ENCODE measurements at places on chromosomes 6 and 20.

DNA sequence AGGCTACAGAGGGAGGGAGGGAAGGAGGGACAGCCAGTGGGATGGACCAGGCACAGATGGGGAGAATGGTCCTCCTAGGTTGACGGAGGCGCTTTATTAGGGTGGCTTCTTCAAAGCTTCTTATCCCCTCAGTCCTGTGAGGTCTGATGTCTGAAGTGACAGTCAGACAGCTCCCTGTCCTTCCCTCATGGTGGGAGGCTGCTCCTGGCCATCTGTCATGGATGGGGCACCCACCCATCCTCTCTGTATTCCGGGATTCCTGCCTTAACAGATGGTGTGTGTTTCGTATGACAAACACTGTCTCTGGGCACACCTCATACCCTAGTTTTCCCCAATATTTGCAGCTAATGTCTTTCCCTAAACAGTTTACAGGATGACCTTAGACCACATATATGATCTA lies 7.9 kb downstream of the RIN2 start:
- DNase-seq, result no peak

GRCh38 chr6:47032974-47033765 lies 9.0 kb downstream of the ADGRF1 start:
- DNase-seq, result no peak

DNA sequence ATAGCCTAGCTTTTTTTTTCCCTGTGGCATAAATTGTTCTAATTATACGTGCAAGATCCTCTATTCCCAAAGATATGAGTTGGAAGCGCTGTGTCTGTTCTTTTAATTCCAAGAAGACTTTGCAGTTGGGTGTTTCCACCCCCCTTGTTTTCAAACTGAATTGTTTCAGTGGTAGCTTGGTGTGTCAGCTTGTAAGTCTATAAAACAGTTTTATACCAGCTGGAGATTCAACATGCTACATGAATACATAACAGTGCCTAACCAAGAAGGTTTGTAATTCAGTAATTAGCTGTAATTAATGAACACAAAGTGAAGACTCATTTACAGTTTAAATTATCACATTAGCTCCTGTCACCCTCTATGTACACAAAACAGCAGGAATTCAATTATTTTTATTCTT lies 154.0 kb downstream of the ZNF217 start:
- DNase-seq, result no peak

DNA sequence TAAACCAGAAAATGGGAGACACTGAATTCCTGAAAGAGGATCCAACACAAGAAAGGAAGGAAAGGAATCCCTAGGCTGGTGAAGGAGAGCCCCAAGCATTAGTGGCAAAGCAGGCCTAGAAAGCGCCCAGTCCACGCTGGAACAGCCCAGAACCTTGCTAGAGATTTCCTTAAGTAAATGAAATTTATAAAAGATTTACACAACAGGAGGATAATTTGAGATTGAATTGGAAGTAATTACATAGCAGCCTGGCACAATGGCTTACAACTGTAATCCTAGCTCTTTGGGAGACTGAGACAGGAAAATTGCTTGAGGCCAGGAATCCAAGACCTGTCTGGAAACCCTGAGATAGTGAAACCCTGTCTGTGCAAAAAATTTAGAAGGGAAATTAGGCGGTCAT lies 26.8 kb upstream of the C20orf144 start:
- DNase-seq, result no peak

DNA sequence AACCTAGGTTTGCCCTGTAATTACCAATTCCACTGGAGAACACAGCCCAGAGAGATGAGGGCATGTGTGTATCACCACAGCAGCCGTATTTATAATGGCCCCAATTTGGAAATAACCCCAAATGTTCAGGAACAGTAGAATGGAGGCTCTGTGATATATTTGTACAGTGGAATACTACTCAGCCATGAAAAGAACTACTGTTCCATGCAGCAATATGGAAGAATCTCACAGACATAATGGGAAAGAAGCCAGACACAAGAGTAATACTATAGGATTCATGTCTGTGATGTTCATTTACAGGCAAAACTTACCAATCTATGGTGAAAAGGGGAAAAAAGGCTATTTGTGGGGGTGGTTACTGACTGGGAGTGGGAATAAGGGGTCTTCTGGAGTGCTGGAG lies 83.7 kb upstream of the TRAF3IP2 start:
- DNase-seq, result no peak

DNA sequence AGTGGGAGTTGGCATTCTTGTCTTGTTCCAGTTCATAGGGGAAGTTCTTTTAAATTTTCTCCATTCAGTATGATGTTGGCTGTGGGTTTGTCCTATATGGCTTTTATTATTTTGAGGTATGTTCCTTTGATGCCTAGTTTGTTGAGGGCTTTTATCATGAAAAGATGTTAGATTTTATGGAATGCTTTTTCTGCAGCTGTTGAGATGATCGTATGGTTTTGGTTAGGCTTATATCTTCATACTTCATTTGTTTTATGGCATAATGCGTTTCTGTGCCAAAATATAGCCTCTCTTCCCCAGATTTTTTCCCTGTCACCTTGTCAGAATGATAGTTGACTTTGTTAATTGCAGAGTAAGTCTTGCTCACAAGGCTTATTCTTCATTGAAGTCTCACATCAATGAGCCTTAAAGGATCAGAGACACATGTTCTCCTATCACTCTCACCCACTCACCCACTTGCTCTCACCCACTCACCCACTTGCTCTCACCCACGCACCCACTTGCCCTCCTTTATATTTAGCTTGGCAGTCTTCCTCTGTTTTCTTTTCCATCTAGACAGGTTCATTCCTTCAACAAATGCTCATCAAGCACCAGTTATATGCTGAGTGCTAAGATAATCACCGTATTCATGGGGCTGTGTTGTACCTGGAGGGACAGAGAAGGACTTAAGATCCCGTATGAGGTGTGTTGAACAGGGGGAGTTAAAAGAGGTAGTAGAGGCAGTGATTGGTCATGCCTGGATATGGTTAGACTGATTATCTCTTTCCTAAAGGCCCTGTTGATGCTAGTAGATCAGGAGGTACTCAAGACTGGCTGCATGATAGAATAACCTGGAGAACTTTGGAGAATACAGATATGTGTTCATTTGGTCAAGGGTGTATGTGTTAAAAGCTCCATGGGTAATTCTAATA lies 19.3 kb downstream of the UST start:
- DNase-seq, result no peak

DNA sequence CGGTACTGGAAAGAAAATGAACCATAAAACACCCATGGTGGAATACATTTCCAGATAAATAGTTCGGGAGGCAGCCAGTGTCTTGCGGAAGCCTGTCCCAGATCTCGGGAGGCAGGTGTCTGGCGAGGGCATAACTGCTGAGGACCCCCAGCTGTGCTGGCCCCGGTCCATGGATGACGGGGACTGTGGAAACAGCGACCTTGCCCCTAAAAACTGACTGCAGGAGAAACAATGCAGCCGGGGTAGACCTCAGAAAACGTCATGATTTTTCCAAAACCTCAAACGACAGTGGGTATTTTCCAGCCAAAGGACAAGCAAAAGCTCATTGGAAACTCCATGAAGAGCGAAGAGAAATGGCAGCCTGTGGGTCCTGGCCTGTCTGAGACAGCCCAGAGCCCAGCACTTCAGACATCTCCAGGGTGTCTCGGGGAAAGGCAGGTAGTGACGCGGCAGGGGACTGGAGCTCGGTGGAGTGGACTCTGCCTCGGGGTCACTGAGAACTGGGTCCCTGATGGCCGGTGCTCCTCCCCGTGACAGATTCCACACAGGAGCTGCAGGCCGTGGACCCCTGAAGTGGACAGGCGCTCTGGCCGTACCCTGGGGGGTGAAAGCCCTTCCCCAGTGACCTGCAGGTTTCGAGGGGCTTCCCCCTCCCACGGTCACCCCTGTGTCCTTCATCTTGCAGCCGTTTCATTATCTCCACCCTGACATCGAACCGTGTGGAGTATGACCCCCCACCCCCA lies 188.6 kb downstream of the SYNDIG1 start:
- DNase-seq, result no peak

DNA sequence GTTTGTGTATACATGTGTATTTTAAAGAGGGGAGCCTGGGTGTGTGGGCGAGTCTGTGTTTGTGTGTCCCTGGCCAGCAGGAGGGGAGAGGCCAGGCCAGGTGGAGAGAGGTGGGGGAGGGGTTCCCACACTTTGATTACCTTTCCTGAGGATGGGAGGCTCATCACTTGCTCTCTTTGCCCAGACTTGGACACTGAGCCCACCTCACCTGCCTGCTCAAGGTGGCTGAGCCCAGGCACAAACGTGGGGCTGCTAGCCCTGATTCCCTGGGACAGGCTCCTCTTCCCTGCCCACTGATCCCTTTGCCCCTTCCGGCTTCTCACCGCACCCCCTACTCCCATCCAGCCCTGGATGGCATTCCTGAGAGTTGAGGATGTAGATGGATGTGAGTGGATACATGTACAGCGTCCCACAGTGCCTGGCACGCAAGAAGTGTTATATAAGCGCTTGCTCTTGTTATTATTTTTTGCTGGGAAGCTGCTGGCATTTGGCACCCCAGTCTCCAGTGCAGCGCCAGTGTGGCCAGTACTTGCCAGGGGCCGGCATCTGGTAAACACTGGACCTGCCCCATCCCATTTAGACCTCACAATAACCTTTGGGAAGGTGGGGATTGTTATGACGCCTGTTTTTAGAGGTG lies 2.7 kb downstream of the CEBPB start:
- DNase-seq, result peak; percentile 79

- peak; percentile 49 for DNase-seq
Measured at GRCh38 chr6:17172836-17173470, 71.1 kb downstream of the STMND1 start.

GRCh38 chr6:56509031-56509430 lies 133.7 kb downstream of the DST start:
- DNase-seq, result no peak

DNA sequence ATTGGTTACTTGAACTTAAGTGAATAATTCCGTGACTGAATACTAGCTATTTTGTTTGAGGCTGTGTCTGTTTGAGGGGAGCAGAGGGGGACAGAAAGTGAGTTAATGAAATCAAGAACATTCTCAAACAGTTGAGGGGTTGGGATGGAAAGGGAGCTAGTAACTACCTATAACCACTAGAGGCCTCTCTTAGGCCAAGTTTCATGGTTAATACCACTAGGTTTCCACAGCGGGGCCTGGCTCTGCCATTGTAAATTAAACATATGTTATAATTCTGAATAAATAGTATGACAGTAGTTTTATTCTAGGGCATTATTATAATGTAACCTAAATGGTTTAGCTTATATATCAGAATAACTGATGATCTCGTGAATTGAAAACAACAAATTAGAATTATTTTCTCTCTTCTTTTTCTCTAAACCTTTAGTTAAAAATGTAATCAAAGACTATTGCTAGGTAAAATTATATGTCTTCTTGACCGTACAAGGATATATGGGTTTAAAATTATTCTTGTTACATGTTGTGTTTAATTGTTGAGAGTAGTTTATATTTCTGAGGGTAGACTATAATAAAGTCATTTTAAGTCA lies 108.1 kb downstream of the BCKDHB start:
- DNase-seq, result peak; percentile 55

DNA sequence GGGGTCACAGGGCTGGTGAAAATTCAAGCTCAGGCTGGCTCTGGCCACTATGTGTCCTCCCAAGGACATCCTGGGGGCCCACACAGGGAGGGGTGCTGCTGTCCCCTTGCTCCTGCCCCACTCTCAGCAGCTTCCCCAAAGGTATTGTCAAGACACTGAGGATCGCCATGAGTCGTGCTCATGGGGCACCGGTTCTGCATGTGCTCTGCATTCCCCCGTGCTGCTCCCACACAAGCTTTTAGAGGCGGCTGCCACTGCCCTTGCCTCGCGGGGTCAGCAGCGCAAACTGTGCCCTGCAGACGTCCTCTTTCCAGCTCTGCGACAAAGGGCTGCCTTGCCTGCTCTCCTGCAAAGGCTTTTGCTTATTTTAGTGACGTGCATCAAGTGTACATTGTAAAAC lies 179.8 kb downstream of the ERMARD start:
- no peak for DNase-seq

DNA sequence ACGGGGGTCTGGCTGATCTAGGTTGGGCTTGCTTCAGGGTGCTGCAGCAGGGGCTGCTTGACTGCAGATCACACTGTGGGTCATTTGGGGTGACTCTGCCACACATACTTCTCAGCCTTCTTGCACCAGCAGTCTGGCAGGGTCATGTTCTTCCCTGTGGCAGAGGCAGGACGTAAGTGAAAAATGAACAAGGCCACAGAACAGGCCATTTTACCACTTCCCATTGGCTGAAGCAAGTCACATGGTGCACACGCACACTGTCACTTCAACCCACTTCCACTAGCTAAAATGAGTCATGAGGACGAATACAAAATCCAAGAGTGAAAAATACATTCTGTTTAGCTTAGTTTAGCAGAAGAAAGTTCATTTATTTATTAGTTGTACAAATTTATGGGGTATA lies 168.6 kb upstream of the GGTLC1 start:
- DNase-seq, result no peak

DNA sequence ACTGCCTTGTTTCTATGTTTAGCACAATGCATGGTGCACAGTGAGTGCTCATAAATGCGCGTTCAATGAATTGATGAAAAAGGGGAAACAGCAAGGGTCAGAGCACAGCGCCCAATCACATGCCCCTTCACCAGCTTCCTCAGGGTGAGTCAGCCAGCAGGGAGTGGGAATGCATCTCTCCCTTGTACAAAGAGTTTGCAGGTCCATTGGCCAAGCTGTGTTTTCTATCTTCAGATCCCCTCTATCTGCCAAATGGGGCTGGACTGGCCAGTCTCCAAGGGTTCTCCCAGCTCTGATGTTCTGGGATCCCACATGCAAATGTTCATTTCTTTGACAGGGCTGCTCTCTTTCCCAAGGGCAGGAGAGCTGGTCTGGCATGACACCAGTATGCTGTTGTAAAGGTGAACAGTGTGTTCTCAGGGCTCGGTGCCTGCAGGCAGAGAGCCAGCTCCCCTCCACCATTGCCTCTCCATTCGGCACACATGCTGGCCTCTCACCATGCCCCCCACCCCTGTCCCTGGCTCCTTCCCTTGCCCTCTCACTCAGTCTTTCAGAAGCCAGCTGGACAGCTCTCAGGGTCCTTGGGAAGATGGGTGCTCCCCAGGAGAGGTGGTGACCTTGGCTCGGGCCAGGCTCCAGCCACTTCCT lies 25.0 kb downstream of the ANGPT4 start:
- no peak for DNase-seq

Data from EL (cell line).